ENCODE measurements at places on chromosomes 6 and 20. TPM values are rescaled to one million over a fixed set of nuclear protein-coding genes. Genes with fewer than 3 reads are reported as not detected.

GRCh38 chr6:43395776-43396175, 26.3 kb upstream of the ZNF318 start:
- no peak for DNase-seq

DNA sequence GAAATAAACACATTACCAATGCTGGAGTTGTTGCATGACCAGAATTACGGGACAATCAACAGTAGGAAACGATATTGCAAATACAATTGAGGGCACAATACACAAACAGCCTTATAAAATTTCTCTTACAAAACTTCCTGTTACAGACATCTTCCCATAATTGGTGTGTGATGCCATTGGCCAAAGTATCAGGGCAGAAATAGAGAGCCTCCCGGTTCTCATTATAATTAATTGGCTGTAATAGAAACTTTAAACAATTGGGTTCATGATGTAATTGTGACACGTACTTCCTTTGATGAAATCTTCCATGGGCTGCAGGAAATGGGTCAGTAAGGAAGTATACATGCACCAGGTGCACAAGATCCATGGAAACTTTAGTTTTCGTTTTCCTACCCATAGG, 40.3 kb upstream of the RALGAPA2 start:
- no peak for DNase-seq

- no peak for DNase-seq
Measured at GRCh38 chr6:143197377-143197776, 136.7 kb downstream of the AIG1 start.

- no peak for DNase-seq
Measured at GRCh38 chr6:145491126-145491525, 244.2 kb downstream of the EPM2A start.

DNA sequence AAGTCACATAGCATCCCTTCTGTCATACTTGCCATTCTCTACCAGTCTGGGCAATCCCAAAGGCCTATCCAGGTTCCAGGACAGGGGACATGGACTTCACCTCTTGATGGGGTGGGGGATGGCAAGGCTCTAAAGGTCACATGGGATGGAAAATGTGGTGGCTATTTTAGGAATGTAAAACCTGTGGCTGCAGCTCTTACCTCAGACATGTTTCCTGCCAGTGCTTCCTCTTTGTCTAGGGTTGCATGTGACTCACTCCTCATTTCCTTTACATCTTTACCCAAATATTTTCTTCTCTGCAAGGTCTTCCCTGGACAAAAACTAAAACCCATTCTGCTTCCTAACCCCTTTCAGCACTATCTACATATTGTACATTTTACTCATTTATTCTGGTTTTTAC, 135.7 kb downstream of the BTBD3 start:
- no peak for DNase-seq

DNA sequence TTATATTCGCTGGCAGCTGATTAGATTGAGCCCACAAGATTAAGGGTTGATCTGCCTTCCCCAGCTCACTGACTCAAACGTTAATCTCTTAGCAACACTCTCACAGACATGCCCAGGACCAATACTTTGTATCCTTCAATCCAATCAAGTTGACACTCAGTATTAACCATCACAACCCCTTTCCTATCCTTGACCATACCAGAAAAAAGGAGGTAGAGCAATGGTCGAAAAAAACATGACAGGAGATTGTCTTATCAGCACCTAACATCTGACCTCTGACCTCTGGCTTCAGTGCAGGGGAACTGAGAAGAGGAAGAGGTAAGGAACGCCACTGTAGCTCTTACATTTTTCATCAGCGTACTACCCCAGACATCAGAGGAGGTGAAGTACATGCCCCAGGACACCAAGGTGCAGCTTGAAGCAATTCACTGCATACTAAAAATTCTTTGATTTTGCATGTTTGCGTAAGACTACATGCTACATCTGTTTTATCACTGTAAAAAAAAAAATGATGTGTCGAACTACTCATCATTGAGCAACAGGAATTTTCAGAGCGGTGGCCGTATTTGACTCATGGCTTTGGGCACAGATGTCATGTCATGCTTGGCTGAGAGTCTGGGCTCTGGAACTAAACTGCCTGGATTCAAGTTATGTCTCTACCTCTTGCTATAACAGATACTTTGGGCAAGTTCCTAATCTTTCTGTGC, 188.0 kb upstream of the TAB2 start:
- DNase-seq = peak; percentile 83

The MOCS1 gene
- 0.03 TPM for total RNA-seq
